ENCODE measurements at places on chromosomes 7 and 10. TPM values are rescaled to one million over a fixed set of nuclear protein-coding genes. Genes with fewer than 3 reads are reported as not detected.
A peak's percentile ranks its signal among the peaks of the same experiment; 100 is the strongest.

LMOD2 gene
- not detected for total RNA-seq

DNAJC30 gene
- total RNA-seq, result 3.3 TPM

APBB1IP gene
- not detected for total RNA-seq

SEMA3D gene
- total RNA-seq, result not detected

SLIT1 gene
- total RNA-seq, result 0.33 TPM

GRCh38 chr10:628386-629045 is 61.0 kb downstream of the DIP2C start:
- no peak overlapping the region for H3K4me3 ChIP-seq
- peaks cover 30% of the 10 kb centered on the region for H3K4me1 ChIP-seq
- no peak overlapping the region for H3K27ac ChIP-seq
- no peaks in the 10 kb centered on the region for H3K36me3 ChIP-seq

DNA sequence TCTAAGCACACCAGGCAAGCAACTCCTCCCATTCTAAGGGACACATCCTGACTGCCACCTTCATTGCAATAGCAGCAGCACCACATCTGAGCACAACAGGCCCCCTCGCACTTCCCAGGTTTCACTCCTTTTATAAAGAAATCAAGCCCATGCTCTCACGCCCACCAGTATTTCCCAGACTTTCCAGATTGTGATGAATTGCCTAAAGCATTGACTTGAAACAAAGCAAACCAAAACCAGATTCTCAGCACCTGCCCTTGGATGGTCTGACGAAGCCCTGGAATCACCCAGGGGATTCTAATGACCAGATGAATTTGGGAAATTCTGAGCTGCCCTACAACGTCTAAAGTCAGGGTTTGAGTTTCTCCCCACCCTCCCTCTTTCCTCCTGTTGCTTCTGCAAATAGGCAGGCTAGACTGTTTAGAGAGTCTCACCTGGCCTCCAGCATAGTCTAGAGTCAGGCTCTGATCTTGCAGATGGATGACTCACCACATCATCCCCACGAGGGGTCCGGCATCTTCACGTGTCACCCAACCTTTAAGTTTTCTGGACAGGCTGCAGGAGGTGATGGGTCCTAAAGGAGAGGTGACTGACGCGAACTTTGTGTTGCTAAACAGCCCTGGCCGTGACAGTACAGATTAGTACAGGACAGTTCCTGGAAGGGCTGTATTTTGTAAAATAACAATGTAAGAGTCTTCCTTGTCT is 198.0 kb downstream of the SKIDA1 start:
- no peaks in the 10 kb centered on the region for H3K36me3 ChIP-seq
- H3K4me1 ChIP-seq, result no peaks in the 10 kb centered on the region
- H3K27me3 ChIP-seq, result no peaks in the 10 kb centered on the region
- H3K4me3 ChIP-seq, result no peak overlapping the region
- no peak overlapping the region for H3K27ac ChIP-seq

DNA sequence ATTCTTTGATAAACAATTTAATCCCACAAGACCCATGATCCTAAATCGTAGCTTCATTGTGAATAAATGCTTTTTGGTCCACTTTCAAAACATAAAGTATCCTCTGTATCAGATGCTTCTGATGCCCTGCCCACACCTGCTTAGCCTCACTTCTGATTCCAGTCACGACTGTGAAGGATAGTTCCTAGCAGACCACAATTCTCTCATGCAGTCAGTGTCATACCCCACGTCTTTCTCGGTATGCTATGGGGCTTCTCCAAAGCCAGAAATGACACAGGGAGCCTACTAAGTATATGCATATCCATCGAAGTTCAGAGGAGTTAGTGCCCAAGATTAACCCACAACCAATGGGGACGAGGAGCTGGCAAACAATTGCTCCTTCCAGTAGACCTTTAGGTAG is 27.6 kb upstream of the CTNNA3 start:
- no peak overlapping the region for H3K27ac ChIP-seq
- H3K4me1 ChIP-seq, result no peaks in the 10 kb centered on the region
- no peaks in the 10 kb centered on the region for H3K27me3 ChIP-seq

DNA sequence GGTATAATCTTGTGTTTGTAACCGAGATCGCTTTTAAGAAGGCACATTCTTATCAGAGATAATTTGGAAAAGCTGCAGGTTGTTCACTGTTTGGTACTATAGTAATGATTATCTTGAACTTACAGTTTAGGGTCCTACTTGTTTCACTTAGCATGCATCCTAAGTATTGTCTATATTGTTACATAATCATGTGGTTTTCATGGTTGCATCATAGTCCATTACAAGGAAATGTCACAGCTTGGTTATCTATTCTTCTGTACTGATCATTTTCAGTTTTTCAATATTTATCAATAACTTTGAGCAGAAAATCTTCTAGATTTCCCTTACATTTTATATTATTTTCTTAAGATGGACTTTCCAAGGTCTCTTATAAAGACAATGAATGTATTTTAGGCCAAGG is 116.3 kb downstream of the PLPP4 start:
- H3K36me3 ChIP-seq, result no peaks in the 10 kb centered on the region
- no peak overlapping the region for H3K27ac ChIP-seq
- DNase-seq, result no peak
- H3K4me3 ChIP-seq, result no peak overlapping the region
- no peaks in the 10 kb centered on the region for H3K27me3 ChIP-seq

DNA sequence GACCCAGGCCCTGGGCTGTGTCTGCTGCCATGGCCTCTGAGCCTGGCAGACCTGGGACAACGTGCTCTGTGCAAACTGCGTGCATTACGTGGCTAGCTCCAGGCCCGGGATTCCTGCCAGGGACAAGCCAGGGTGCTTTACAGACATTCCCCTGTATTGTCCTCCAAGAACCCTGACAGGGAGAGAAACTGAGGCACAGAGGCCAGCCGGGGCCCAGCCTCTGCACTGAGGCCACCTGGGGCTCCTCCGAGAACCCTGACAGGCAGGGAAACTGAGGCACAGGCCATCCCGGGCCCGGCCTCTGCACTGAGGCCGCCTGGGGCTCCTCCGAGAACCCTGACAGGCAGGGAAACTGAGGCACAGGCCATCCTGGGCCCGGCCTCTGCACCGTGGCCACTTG is 64.9 kb downstream of the CFAP46 start:
- peaks cover 11% of the 10 kb centered on the region for H3K27me3 ChIP-seq
- H3K4me1 ChIP-seq, result no peaks in the 10 kb centered on the region
- no peak overlapping the region for H3K27ac ChIP-seq
- no peaks in the 10 kb centered on the region for H3K36me3 ChIP-seq
- H3K4me3 ChIP-seq, result no peak overlapping the region
- DNase-seq, result no peak

GRCh38 chr7:54778696-54779540 is 19.9 kb upstream of the SEC61G start:
- peaks cover 2% of the 10 kb centered on the region for H3K4me1 ChIP-seq
- DNase-seq, result no peak
- H3K27me3 ChIP-seq, result peaks cover 18% of the 10 kb centered on the region
- no peak overlapping the region for H3K27ac ChIP-seq
- no peak overlapping the region for H3K4me3 ChIP-seq
- no peaks in the 10 kb centered on the region for H3K36me3 ChIP-seq

- no peaks in the 10 kb centered on the region for H3K36me3 ChIP-seq
- H3K27ac ChIP-seq, result no peak overlapping the region
- H3K4me1 ChIP-seq, result no peaks in the 10 kb centered on the region
- no peak overlapping the region for H3K4me3 ChIP-seq
Observed at GRCh38 chr7:133668296-133669060, 415.6 kb downstream of the EXOC4 start.

- H3K4me3 ChIP-seq, result no peak overlapping the region
- no peak overlapping the region for H3K27ac ChIP-seq
- peaks cover 11% of the 10 kb centered on the region for H3K4me1 ChIP-seq
- no peaks in the 10 kb centered on the region for H3K27me3 ChIP-seq
Observed at GRCh38 chr7:139043823-139044812, 8.3 kb upstream of the ZC3HAV1L start.

DNA sequence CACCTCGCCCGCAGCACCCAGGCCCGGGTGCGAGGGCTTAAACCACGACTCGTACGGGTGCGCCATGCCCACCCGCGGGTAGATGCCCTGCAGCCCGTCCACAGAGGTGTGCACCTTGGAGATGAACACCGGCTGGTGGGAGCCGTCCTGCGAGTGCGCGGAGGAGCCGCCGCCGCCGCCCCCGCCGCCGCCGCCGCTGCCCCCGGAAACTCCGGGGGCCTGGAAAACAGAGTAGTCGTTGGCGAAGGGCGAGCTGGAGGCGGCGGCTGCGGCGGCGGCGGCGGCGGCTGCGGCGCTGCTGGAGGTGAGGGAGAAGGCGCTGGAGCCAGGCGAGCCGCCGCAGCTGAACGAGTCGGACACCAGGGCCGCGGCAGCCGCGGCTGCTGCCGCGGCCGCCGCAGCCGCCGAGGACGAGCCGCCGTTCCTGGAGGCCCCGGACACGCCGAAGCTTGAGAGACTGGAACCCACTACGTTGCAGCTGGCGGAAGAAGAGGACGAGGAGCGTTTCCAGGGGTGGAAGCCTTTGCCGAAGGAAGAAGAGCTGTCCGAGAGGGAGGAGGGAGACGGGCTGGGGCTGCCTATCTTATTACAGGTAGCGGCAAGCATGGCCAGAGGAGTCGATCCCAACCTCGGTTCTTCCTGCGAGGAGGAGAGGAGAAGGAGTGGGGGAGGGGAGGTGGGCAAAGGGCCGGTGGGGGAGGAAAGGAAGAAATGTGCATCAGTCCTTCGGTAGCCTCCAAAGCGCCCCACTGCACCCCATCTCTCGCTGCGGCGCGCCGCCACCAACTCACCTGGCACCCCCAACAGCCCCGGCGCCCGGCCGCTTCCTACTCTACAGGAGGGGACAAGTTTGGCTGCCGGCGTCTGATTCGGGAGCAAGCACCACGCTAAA is 1.3 kb downstream of the SP8 start:
- H3K4me3 ChIP-seq, result peak overlapping the region; percentile 47
- peaks cover 47% of the 10 kb centered on the region for H3K27me3 ChIP-seq
- DNase-seq, result no peak
- H3K36me3 ChIP-seq, result no peaks in the 10 kb centered on the region

- H3K36me3 ChIP-seq, result no peaks in the 10 kb centered on the region
- H3K27ac ChIP-seq, result no peak overlapping the region
- DNase-seq, result no peak
- peak overlapping the region; percentile 28 for H3K4me3 ChIP-seq
Observed at GRCh38 chr10:89301232-89301631, 614 bp upstream of the IFIT2 start.

GRCh38 chr7:46139079-46139478 is 218.0 kb upstream of the IGFBP3 start:
- no peak for DNase-seq
- H3K4me1 ChIP-seq, result no peaks in the 10 kb centered on the region
- no peaks in the 10 kb centered on the region for H3K27me3 ChIP-seq
- H3K27ac ChIP-seq, result no peak overlapping the region
- no peak overlapping the region for H3K4me3 ChIP-seq
